Ammon's horn (tissue), 1 donor: ENCODE measurements at places on chromosomes 2 and 18.

GRCh38 chr18:63395503-63395902, 26.8 kb downstream of the VPS4B start:
- DNase-seq: no peak

DNA sequence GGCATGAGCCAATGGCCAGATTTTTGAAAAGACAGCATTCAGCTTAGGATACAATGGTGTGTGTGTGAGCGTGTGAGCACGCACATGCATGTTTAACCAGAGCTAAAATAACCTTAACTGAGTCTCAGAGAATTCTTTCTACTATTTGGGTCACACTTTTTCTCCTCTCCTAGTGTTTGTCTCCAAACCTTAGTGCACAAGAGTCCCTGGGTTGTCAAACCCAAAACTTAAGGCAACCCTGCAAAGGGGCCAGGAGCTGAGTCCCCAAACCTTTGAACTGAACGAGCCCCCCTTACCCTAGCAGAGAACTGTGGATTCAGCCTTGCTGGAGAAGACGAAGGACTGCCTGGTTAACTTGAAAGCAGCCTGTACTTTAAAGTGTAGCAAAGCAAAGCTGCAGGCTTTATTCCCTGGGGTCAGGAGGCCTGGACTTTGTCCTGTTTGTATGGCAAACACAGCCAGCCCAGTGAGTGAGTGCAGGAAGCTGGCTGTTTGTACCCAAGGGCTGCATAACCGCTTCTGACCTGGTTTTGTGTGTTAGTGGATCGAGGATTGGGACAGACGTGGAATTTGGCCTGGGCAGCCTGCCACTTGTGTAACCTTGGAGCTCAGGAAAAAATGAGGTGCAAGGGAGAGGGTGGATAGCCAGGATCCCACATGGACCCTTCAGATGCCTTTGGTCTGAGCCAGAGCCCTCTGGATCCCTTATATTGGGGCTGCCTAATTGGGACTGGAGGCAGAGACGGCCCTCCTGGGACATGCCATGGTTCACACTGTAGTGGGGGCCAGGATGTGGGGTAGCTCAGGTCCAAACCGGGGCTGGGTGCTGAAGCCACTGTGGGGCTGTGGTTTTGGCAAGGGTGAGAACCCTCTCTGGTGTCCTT, 6.4 kb upstream of the PSMD1 start:
- peak; percentile 76 for DNase-seq

DNA sequence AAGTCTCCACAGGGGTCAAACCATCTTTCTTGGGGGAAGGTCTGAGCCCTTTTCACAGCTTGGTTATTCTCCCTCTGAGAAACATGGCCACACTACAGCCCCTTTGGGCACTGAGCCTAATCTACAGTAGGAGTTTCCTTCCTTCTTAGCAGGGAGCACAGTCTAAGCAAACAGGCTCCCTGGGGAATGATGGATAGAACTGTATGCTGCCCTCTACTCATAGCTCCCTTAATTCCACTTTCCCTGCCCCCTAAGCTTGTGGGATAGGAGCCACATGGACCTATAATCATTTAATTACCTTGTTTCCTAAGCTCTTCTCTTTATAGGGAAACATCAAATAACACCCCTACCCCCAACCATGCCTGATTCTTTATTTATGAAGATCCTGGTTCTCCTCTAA, 442.1 kb upstream of the MEX3C start:
- DNase-seq: no peak

DNA sequence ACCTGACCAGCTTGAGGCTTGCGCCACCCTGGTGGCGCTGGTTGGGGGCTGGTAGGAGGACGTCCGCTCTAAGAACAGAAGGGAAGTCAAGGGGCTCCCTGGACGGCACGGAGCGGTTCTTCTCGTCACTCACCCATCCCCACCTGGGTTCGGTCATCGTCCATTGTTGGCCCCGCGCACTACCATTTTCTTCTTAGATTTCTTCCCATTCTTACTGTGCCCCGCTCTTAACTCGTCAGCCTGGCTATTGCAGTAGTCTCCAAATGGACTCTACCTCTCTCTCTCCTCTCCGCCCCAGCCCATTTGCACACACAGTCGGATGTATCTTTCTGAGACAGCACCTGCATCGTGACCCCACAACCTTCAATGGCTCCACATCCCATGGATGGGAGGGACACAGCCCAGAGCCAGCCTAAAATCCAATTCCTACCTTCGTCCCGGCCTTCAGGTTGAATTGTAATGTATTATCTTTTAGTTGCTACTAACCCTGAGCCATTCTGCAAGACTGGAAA, 814 bp upstream of the RAB1A start:
- no peak for DNase-seq

GRCh38 chr2:227407591-227408151, 19.9 kb upstream of the SCYGR1 start:
- peak; percentile 61 for DNase-seq

DNA sequence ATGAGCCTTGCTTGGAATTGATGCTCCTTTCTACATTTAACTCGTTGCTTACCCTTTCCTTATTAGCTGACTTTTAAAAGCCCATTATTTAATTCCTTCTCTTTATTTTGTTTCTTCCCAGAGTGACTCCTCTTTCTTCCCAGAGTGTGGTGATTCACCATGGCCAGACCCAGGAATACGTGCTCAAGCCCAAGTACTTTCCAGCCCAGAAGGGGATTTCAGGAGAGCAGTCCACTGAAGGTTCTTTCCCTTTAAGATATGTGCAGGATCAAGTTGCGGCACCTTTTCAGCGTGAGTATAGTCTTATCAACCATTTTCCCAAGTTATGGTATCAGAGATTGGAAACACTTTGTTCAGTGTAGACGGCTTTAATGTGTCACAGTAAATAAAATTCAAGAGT, 163.7 kb downstream of the LTBP1 start:
- DNase-seq: no peak

DNA sequence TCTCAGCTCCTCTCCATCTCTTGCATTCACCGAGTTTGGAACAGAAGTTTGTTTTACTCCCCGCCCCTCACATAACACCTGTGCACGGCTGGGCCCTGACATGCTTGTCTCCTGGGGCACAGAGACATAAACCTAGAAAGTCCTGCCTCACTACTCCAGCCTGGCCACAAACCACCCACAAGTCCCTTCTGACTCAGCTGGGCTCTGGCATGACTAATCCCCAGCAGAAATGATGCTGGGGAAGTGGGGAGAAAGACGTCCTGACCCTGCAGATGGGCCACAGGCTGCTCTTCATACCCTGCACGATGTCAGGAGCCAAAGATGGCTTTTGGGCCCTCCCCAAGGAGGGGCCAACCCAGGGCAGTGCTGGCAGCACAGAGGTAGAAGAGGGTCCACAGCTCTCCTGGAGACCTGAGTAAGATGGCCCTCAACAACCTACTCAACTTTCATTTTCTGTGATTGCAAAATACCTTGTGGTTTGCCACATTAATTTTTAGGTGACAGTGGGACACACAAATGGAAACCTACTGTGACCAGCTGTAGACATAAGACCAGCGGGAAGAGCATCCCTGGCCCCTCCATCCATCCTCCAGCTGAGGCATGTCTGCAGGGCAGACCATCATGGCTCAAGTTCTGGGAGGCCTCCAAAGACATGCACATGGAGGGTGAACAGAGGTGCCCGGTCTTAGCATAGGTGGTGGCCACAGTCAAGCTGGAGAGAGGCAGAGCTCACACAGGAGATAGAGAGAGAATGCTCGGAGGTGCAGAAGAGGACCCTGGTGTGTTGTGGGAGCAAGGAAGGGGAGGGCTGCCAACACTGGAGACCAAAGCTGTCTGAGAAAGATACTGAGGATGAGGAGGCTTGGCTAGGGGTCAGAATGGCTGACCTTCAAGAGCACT, 40.0 kb downstream of the DNMT3A start:
- DNase-seq: no peak

GRCh38 chr2:224038830-224039079, 331 bp downstream of the SERPINE2 start:
- no peak for DNase-seq

DNA sequence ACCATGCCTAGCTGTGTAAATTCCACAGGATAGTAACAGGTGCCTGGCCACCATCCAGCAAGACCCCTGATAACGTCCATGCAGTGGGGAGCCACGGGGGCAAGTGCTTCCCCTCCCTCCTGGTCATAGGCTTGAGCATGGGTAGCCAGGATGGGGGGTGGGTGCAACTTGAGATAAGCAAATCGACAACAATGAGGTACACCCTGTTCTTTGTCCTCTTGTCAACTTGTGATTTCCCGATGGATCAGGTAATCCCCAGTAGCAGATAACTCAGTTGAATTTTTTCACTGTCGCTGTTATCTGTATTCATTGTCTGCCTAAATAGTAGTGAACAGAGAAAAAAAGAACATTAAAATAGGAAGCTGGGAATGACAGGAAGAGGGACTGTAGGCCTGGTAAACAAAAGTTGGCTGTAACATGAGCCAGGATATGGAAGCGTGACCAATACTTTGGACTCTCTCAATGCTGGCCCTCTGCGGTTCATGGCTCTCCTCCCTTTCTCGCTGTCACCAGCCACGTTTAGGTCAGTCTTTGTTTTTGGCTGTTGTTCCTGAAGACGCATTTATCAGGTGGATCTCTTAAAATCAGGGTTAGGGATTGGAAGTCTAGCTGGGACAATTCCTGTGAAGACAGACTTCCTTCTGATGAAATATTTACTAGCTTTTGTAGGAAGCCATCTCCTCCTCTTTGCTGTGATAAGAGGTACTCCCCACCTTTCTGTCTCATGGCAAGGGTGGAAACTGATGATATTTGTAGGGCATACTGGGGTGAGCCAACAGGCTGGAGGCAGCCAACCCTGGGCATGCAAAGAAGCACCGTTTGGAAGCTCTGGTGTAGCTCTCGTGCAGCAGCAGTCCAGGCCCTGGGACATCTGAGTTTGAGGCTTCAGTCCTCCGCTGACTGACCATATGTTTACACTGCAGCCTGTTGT, 42.4 kb downstream of the TCF7L1 start:
- no peak for DNase-seq

GRCh38 chr2:183952741-183953140, 645.6 kb upstream of the ZNF804A start:
- no peak for DNase-seq

DNA sequence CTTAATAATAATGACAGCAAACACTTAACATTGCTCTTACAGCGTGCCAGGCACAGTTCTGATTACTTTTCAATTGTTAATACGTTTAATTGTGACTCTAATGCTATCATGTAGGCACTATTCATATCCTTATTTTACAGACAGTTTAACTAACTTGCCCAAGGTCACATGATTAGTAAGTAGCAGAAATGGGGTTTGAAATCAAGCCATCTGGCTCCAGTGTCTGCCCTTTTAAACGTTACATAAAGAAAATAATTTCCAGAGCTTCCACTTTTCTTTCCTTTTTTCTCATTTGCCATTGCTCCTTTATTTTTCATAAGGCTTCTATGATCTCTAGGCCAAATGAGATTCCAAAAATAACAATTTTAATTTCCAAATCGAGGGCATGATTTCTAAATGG, 50.6 kb upstream of the IKZF2 start:
- no peak for DNase-seq
